ENCODE measurements at places on chromosomes 1 and 21.

DNA sequence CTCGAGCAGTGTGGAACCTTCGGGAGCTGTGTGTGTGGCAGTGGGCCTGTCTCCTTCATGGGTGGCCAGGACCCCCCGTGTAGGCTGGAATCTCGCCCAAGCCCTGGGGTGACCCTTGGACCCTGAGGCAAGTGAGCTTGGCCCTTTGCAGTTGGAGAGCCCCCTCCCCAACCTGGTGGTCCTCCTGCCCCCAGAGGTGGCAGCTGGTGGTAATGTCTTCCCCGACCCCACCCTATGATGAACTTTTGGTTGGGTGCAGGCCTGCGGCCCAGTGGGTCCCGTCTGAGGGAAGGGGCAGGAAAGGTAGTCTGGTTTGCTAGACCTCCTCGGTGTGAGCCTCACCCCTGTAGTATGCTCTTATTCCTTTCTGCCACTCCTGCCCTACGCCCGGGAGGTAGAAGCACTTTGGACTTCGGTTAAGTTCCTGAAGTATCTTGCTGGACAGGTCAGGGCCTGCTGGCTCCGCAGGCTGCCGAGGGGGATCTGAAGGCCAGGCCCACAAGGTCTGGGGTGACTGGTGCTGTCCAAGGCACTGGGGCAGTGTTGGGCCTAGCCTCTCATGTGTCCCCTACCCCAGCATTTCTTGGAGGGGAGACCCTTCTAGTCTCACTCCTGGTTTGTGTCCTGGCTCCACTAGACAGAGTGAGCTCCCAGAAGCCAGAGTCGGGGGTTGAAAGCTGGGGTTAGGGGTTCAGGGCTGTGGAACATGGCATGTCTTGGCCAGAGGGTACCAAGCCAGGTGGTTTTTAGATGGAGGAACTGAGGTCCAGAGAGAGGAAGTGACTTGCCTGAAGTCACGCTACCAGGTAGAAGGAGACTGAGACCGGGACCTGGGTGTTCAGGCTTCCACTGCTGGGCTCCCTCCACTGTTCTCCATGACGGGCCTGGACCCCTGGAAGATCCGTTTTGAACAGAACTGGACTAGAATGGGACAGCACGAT is 1.8 kb downstream of the ZNF362 start:
- no peak for DNase-seq

DNA sequence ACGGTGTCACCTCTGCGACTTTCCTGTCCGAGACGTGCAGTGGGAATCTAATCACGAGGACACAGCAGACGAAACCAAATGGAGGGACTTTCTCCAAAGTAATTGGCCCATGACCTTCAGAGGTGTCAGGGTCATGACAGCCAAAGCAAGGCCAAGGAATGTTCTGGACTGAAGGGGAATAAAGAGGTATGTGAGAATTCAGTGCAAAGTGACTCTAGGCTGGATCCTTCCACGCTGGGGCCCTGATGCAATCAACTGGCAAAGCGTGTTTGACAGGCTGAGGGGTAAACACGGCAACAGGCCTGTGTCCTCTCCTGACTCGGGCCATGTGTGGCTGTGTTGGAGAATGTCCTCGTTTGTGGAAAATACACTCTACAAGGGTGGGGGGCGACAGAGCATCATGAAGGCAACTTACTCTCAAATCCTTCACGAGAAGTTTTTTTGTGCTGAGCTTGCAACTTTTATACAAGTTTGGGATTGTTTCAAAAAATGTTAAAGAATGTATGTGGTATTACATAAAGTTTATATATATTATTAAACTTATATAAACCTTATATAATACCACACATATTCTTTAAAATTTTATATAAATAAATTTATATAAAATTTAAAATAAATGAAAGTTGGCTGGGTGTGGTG is 1.7 kb downstream of the CFAP74 start:
- no peak for DNase-seq

- no peak for DNase-seq
Observed at GRCh38 chr1:75625795-75626194, 14.9 kb upstream of the SLC44A5 start.

DNA sequence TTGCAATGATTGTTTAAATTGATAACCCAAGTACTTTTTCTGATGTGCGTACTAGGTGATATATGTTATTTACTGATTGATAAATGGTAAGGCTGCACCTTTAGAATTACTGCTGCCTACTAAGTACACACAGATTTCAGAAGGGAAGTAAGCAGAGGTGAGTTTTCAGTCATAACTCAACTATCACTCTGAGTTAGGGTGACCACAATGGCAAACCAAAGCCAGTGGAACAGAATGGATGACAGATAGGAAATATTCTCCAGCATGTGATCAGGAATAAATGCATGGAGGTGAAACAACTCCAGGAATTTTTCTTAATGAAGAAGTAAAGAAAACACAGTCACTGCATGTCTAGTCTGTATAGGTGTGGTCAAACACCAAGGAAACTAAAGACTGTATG is 7.5 kb upstream of the KCNJ15 start:
- DNase-seq = no peak
